ENCODE measurements at places on chromosomes 2 and 18.

GRCh38 chr18:63002305-63002704 lies 287.0 kb downstream of the PHLPP1 start:
- DNase-seq, result no peak

DNA sequence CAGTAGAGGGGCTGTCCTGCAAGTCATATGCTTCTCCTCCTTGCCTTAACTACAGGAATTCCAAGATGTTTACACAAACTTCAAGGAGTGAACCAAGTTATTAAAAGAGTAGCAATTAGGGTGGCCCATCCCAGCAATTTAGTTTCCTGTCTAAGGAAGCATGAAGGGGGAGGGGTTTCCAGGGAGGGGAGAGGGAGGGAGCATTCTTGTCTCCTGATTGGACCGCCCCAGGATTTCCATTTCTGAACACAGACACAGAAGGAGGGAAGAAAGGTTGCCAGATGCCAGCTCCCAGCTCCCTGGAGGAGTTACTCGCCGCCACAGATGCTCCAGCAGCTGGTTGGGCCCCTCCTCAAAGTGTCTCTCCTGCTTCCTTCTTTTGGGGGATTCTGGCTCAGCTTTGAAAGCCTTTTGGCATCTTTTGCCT lies 107.6 kb downstream of the TRIB2 start:
- DNase-seq, result no peak

DNA sequence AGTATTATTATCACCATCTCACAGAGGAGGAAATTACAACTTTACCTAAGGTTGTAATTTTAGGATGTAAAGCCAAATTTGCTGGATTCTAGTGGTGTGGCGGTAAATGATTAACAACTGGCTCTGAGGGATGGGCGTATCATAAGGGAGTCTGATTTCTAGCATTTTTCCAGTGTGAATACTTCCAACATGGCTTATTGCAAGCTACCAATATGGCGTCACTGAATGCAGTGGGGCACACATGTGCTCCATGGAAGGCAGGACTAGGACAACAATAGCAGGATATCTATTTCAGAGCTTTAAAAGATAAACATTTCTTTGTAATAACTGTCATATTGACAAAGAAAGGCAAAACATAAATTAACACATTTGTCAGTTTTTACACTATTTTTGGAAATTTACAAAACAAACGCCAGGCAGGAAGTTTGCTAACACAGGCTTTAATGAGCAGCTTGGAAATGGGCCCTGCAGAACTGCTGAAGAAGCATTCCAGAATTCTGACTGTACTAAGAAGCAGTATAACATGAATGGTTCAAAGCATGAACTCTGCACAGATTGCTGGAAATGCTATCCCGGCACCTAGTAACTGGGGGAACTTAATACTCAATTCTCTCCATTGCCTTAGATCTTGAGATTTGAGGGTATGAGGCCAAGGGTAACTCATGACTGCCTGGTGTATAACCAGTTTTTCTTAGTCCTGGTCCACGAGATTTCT lies 439.3 kb upstream of the MAP2 start:
- DNase-seq, result no peak

GRCh38 chr18:74836296-74837139 lies 238.8 kb downstream of the ZNF407 start:
- no peak for DNase-seq

- DNase-seq, result no peak
Observed at GRCh38 chr2:64471600-64471999, 17.6 kb downstream of the LGALSL start.

DNA sequence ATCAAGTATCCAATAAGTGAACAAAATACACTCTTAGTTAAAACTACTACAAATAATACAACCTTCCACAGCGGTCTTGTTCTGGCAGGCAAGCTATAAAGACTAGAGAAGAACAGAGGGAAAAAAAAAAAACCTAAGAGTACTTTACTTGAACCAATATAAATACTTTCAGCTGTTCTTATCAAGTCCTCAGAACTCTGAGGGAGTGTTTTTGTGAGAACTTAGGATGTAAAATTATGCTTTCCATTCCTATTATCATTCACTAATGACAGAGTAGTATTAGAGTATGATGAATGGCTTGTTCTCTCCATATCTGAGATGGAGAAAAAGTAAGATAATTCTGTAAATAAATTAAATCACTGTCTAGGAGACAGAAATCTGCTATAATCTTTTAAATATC lies 68.3 kb downstream of the ATL2 start:
- DNase-seq, result no peak

GRCh38 chr2:60508339-60508917 lies 45.0 kb downstream of the BCL11A start:
- DNase-seq, result no peak

GRCh38 chr2:60513996-60514395 lies 39.5 kb downstream of the BCL11A start:
- no peak for DNase-seq

DNA sequence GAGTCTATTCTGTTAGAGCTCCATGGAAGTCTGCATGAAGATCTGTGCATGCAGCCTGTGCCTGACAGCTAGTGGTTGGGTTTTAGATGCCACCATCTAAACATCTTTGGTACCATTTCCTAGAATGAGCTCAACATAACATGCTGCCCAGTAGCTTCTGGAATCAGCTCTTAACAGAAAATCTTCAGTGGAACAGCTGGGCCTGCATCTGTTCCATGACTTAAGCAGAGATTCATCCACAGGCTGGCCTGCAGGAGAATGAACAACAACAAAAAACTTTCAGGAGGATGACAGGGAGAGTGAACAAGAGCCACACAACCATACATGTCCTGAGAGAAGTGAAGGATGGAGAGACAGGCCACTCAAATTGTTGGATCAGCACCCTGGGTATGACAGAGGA lies 316.6 kb downstream of the RDH14 start:
- DNase-seq, result no peak

DNA sequence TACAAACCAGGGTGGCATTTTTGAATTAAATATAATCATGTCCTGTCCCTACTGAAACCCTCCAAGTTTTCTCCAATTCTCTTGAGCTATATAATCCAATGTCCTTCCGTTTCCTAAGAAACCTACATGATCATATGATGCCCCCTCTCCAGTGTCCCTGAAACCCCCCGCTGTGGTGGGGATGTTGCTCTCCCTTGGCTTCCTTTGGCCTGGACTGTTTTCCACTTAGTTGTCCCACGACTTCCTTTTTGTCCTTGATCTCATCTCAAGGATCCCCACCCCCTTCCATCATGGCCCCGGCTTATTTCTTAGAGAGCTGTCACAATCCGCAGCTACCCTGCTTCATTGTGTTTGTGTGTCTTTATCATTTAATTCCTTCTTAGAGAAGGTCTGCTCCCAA lies 43.8 kb downstream of the TMEM18 start:
- DNase-seq, result no peak

- no peak for DNase-seq
Observed at GRCh38 chr2:50782543-50782942, 249.4 kb downstream of the NRXN1 start.

DNA sequence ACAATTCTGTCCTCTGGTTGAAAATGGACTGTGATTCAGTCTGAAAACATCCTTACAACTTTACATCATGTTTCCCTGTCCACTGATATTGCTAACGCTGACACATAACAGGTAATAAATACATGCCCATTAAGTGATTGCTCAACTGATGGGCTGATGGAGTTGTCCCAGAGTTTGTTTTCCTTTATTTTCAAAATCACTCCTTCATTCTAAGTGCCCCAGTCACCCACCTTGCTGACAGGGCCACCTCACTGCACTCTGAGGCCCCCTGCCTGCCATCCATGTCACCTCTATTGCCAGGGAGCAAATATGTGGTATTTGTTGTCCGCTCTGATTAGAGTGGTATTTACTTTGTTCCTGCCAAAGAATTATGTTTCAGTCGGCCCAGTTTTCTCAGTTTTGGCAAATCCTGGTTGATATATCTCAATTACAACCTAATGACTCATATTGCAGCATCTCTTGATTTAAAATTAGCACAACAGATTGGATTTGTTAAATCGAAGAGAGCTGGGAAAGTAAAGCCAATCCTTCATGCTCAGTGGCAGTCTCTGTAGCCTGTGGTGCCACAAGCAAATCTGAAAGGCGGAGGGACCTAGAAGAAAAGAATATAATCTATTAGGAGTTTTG lies 105.1 kb downstream of the RDH14 start:
- no peak for DNase-seq

DNA sequence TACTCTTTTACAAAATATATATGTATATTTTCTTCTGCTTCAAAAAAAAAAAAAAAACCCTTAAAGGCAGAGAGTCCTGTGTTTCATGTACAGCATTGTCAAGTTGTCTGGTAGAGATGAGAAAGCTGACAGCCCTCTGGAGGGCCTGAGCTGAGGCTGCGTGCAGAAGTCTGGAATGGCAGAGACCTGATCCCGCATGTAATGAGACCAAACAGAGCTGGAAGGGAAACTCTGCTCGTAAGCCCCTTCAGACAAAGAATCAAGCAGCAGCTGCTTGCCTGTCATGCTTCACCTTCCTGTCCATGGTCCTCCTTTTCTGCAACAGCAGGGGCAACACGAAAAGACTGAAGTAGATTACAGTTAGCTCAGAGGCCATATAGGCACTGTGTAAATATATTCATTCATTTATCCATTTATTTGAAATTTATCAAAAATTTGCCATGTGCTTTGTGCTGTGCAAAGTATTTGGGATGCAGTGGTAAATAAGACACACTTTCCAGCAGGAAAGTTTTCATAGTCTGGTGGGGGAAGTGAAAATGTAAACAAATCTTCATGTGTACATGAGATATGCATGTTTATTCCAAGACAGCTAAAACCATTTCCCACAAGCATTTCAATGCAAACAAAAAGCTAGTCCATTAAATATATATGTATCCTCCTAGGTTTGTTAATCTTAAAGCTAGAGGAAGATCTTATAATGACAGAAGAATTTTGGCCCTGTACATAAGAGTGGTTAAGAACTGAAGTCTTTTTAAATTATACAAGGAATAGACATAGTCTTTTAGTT lies 912.7 kb downstream of the CPS1 start:
- DNase-seq, result no peak

GRCh38 chr2:240390091-240391073 lies 45.1 kb upstream of the GPC1 start:
- DNase-seq, result no peak

DNA sequence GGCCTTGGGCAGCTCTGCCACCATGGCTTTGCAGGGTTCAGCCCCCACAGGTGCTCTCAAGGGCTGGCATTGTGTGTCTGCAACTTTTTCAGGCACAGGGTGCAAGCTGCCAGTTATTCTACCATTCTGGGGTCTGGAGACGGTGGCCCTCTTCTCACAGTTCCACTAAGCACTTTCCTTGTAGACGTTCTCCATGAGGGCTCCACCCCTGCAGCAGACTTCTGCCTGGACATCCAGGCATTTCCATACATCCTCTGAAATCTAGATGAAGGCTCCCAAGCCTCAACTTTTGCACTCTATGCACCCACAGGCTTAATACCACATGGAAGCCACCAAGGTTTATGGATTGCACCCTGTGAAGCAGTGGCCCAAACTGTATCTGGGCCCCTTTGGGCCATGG lies 91.0 kb upstream of the RND3 start:
- no peak for DNase-seq

DNA sequence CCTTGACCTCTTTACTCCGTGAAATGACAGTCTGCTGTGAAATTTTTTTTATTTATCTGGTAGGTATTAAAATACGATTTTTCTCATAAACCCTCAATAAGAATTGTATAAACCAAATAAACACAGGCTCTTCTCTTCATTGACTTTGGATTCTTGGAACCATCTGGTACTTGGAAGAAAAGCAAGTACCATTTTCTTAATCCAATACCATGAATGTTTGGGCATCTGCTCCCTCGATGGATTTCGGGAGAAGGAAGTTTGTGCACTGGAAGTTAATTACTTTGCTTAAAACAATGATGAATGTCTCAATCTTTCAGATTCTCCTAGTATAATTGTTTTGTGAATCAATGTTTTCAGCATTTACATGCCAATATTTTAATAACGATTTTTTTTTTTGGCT lies 5.3 kb upstream of the SCG2 start:
- DNase-seq, result no peak

GRCh38 chr2:238978497-238978896 lies 130.6 kb downstream of the TWIST2 start:
- DNase-seq, result no peak

DNA sequence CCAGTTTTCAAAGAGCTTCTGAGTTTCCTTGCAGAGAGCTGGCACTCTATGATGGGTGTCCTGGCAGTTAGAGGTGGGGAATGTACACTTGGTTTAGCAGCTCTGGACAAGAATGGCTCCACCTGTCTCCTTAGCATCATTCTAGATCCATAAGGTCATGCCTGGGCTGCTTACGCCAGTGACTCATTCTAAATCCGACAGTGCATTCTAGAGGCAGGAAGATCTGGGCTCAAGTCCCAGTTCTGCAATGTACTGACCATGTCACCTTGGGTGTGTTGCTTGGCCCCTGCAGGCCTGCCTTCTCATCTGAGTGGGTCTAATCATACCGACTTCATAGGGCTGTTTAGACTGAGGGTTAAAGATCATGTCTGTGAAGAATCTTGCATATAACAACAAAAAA lies 46.5 kb downstream of the PTGR3 start:
- no peak for DNase-seq

DNA sequence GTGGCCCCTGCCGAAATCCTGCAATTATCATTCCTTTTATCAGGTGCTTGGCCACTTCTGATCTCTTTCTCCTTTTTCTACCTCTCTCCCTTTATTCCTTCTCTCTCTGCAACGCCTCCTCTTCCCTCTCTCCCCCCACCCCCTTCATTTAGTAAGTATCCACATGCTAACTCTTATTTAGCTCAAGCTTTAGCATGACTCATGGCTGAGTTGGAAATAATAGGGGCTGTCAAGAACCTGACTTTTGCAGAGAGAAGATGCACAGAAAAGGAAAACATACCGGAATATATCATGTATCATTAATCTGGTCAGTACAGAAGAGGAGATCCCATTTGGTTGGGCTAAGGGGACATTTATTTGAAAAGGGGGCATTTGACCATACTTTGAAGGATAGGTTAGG lies 33.1 kb downstream of the FAM171B start:
- DNase-seq, result no peak

GRCh38 chr2:223180463-223180862 lies 128.5 kb downstream of the KCNE4 start:
- DNase-seq, result no peak

- DNase-seq, result no peak
Observed at GRCh38 chr18:26662996-26663395, 114.6 kb upstream of the KCTD1 start.

DNA sequence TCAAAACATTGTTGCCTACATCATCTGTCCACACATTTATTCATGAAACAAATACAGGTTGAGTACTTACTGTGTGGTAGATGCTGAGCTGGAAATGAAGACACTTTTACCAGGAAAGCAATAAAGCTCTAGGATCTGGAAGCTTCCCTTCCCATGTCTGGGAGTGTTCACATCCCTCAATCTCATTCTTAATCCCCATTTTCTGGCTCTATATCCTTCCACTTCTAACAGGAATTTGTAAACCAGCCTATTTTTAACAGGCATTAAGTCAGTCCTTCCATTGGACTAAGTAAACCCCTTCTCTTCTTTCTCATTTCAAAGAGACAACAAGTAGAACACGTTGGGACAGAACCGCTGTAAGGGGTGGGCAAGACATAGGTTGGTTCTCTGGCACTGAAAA lies 589.5 kb downstream of the ARHGAP15 start:
- no peak for DNase-seq

GRCh38 chr2:240255811-240256703 lies 115.6 kb upstream of the OTOS start:
- DNase-seq, result no peak

- DNase-seq, result no peak
Observed at GRCh38 chr2:107108556-107108955, 222.6 kb upstream of the ST6GAL2 start.

- no peak for DNase-seq
Observed at GRCh38 chr2:9145752-9146430, 60.7 kb upstream of the ASAP2 start.

Data from GM10248 (cell line).